ENCODE measurements at places on chromosomes 6 and 20. TPM values are rescaled to one million over a fixed set of nuclear protein-coding genes. Genes with fewer than 3 reads are reported as not detected.

FAM217A gene
- not detected for total RNA-seq

LY86 gene
- 19.6 TPM for total RNA-seq

FILIP1 gene
- not detected for total RNA-seq

BPIFB2 gene
- not detected for total RNA-seq

ADGRF5 gene
- total RNA-seq, result not detected

Measured in naive thymus-derived CD4-positive, alpha-beta T cell (primary cell).